ENCODE measurements at places on chromosomes 16 and 17.

DNA sequence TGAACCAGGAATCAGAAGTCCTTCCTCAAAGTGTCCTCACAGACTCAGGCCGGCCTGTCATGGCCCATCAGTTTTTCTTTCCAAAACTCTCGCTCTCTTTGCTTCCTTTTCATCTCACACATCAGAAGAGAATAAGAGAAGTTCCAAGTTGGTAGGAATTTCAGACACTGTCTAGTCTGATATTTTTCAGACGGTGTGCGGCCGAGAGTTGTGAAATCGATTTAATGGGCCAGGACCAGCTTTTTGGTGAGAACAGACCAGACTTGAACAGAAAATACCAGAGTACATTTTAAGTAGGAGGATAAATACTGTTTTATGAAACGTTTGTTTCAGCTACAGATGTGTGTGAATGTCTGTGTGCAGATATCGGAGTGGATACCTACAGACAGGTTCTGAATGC lies 24.8 kb upstream of the RCVRN start:
- DNase-seq = no peak

DNA sequence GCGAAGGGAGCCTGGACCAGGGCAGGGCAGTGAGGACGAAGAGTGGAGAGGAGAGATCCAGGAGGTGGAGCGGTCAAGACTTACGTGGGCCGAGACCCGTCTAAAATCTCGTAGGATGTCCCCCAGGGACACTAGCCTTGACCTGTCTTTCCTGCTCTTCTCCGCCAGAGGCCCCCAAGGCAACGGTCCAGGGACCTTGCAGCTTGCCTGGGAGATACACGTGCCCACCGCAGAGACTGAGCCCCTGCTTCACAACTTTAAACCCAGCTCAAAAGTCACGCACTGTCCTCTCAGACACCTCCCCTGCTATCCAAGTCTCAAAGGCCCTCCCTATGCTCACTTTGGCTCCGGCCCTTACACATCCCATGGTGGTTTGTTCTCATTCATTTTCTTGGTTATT lies 9.4 kb downstream of the TIGD7 start:
- no peak for DNase-seq

DNA sequence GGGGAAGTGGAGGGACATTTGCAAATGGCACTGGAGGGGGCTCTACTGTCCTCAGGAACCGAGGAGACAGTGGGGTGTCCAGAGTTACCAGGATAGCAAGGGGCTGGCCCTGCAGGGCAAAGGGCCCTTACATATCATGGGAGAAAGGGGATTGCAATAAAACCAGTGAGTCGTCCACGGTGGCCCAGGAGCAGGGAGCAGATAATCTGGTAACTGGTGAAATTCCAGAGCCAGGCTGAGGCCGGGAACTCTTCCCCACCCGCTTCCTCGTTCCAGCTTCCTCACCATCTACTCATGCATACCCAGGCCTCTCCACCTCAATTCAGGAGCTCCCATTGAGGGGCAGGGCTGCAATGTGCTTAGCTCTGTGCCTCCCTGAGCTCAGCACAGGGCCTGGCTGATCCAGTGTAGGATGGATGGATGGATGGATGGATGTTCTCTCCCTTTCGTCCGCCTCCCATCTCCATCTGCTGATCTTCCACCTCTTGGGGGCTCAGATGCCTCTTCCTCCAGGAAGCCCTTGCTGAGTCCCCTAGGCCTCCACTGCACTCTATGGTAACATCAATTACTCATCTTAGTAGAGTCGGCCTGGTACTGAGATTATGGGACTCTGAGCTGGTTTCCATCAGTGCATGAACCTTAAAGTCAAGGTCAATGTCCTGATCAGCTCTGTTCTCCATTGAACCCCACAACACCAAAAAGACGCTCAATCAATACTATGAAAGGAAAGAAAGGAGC lies 41.2 kb upstream of the NDRG4 start:
- no peak for DNase-seq

DNA sequence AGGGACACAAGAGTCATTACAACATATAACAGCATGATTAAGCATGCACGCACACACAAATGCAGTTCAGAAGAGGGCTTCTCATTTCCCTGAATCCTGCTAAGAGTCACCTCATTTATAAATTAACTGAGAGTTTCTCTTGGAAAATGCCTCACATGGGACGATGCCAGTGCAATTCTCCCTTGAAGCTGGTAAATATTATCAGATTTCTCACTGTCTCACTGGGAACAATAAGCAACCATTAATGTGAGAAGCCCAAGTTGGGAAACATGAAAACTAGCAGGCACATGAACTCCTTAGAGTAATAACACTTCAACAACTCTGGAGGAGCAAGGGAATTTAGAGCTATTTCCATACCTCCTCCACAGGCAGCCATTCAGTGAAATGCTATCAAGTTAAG lies 26.4 kb downstream of the SETD6 start:
- DNase-seq = no peak

- DNase-seq = no peak
Observed at GRCh38 chr17:80783486-80783885, 208.2 kb upstream of the CHMP6 start.

DNA sequence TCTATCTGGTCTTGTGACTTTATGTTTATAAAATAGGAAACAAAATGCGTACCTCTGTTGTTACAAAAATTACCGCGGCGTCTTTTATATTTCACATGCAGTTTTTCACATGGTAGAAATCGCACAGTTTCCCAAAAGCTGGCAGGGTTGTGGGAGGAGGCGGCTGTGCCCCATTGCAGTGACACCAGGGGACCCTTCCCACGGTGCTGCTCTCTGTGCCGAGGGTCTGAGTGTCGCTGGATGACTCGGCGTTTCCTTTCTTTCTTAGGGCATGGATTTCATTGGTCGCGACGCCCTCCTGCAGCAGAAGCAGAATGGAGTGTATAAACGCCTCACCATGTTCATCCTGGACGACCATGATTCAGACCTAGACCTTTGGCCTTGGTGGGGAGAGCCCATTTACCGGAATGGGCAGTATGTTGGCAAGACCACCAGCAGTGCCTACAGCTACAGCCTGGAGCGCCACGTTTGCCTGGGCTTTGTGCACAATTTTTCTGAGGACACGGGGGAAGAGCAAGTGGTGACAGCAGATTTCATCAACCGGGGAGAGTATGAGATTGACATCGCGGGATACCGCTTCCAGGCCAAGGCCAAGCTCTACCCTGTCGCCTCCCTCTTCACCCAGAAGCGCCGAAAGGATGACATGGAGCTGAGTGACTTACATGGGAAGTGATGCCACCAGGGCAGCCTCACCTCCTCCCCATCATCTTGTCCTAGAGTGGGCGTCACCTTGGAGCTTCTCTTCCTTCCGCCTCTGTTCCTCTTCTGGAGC lies 17.2 kb upstream of the CLEC18C start:
- DNase-seq = peak; percentile 18

Measured in HTR-8/SVneo (cell line).